ENCODE measurements at places on chromosomes 12 and 14.

DNA sequence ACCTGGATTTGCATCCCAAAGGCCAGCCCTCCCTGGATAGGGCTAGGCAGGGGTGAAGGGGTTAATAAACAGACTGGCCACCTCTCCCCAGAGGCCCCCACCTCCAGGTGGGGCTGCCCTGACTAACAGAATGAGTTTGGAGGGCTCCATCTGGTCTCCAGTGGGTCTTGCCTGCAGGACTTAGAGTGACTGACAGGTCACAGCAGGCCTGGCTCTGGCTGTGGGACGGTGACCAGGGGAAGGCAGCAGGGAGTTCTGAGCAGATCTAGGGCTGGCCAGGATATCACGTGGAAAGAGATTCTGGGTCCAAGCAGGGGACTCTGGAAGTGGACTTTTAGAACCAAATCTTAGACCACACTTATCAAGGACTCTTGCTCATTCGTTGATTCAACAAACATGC, 40.9 kb upstream of the LHX5 start:
- DNase-seq, result no peak

DNA sequence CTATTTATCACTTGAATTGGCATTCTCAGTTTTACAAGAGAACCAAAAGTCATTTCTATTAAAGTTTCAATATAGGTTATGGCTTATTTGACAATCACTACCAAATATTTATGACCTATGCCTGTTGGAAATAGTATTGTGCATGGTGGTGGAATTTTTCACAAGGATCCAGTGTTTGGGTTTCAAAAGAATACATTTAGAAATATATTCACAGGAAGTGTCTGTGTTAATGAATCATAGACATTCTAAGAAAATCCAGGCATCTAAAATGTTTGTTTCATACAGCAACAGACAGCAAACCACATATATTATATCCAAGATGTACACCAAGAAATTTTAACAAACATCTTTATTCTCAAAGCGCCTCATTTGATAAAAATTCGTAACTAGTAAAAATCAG, 92.7 kb downstream of the MED13L start:
- no peak for DNase-seq

DNA sequence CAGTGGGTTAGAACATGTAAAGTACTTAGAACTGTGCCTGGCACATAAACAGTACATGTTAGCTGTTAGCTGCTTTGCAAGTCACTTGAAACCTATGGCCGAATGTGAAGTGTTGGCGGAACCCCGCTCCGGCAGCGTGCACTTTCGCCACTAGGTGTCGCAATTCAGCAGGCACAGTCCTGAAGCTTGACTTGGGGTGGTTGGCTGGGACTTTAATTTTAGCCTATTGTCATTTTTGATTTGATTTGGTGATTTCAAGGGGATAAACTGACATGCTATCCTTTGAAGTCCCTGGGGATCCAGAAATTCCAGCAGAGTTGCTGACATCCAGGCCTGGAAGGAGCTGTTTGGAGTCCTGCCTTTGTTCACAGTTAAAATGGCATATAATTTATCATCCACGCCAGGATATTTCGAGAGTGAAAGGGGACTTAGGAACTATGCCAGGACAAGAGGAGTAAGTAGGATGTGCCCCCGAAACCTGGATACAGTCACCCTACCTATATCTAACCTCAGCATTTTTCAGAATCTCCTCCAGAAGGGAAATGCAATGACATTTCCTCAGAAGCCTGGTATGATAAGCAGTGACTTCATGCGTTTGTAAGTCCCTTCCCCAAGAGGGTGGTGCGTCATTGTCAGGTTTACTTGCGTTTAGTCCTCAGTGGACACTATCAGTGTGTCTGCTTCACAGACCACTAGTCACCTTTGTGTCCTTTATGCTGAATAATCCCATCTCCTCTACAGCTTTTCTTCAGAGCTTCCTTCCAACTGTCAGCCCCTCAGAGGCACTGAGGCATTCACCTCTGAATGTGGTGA, 3.5 kb upstream of the TSPAN9 start:
- DNase-seq, result peak; percentile 71

- no peak for DNase-seq
Observed at GRCh38 chr12:52819731-52820510, 6.0 kb upstream of the KRT4 start.

DNA sequence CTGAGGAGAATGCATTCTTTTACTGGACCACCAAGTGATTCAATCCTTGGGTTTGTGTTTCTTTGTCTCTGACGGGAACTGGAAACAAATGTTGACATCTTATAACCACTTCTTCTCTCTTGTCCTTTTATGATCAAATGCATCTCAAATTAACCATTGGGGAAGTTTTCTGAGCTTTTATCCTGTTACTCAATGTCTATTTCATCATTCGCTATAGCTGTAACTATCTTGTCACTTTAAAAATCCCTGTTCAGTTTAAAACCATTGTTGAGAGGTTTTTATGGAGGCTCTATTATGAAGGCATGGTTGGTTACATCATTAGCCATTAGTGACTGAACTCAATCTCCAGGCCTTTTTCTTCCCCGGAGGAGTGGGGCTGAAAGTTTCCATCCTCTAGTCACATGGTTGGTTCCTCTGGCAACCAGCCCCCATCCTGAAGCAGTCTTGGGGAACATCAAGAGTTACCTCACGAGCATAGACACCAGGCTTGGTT, 2.7 kb upstream of the CLEC6A start:
- no peak for DNase-seq

DNA sequence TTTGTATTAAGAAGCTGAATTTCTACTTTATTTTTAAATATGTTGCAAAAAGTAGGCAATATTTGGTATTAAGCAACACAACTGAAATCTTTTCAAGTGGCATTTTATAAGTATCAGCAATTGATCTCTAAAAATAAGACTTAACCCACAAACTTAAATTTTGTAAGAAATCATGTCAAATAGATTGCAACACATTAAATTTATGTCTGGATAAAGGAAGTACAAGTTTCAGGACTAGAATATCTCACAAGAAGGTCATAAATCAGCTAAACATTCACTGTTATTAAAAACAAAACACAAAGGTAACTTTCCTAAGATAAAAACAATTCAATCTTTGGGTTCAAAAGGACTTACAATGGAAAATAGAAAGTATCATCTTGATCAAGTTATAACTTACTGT, 32.8 kb downstream of the CPNE8 start:
- DNase-seq, result no peak

DNA sequence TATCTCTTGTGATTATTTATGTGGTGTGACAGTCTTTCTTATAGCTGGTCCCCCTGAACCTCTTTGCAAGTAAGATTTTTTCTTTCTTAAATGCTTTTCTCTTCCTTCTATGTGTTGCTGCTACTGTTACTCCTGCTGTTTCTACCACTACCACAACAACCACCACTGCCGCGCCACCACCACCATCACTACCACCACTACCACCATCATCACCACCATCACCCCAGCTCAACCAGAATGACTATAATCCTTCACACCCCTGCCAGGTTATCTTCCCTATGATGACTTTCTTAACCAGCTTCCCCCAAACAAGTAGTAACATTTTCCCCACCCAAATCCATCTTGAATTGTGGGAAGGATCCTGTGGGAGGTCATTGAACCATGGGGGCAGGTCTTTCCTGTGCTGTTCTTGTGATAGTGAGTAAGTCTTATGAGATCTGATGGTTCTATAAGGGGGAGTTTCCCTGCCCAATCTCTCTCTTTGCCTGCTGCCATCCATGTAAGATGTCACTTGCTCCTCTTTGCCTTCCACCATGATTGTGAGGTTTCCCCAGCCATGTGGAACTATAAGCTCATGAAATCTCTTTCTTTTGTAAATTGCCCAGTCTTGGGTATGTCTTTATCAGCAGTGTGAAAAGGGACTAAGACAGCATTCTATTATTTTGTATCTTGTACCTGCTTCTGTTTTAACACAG, 52.2 kb downstream of the CHST11 start:
- no peak for DNase-seq

DNA sequence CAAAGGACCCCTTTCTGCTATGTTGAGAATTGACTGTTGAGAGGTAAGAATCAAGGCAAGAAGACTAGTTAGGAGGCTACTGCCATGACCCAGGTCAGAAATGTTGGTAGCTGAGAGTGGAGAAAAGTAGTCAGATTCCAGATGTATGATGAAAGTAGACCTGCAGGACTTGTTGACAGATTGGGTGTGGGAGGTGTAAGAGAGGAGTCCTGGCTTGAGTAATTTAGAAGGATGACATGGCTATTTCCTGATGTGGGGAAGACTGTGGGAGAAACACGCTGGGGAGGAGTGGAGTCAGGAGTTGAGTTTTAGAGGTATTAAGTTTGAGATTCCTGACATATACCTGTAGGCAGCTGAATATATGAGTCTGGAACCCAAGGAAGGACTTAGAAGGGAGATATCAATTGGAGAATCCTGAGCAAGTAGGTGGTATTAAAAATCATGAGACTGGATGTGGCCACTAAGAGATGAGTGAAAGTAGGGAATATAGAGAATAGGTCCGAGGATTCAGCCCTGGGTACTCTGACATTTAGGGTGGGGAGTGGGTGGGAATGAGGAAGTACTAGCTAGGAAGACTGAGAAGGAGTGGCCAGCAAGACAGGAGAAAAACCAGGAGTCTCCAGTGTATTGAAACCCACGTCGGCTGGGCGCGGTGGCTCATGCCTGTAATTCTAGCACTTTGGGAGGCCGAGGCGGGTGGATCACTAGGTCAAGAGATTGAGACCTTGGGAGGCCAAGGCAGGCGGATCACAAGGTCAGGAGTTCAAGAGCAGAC, 12.6 kb upstream of the DDX47 start:
- no peak for DNase-seq

DNA sequence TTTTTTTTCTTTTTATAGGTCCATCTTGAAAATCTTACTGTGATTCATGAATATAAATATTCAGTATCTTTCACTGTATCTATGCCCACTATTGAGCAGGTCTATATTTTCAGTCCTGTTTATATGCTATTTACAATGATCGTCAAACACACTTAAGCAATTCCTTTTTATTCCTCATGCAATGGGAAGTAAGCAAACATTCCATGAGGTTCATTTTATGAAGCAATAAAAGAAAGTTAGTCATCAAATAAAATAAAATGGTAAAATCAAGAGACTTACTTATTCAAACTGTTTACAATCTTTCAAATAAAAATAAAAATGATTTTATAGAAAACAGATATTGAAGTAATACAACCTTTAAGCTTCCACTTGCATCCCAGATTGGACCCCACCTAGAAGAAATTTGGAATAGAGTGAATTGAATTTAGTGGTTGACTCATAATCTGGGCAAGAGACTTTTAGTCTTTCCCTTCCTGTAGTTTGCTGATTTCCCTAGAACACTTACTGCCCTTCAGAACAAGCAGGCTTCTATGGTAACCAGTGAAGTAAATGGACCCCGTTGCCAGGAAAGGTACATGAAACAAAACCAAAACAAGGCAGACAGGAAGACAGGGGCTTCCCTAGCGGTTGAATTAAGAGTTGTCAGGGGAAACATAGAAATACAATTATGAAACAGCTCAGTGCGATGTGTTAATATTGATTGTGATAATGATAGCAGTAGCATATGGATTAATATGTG, 241.0 kb upstream of the ATP2B1 start:
- peak; percentile 15 for DNase-seq

GRCh38 chr12:76588881-76589565, 29.5 kb upstream of the OSBPL8 start:
- DNase-seq, result no peak

DNA sequence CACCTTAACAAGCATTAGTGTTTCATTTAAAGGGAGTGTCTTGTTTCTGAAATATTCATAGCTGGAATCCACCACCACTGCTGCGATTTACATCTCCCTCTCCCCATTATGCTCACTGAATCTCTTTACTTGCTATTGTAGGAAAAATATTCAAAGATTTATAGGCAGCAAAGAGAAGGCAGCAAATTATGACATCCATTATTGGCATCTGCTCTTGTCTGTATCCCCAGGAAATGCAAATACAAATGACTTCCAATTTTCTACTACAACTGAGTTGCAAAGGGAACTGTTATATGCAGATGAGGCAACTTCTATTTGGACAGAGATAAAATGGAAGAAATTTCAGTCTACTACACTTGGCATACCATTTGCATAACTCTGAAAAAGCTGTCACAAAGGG, 88.4 kb upstream of the PRKD1 start:
- no peak for DNase-seq

DNA sequence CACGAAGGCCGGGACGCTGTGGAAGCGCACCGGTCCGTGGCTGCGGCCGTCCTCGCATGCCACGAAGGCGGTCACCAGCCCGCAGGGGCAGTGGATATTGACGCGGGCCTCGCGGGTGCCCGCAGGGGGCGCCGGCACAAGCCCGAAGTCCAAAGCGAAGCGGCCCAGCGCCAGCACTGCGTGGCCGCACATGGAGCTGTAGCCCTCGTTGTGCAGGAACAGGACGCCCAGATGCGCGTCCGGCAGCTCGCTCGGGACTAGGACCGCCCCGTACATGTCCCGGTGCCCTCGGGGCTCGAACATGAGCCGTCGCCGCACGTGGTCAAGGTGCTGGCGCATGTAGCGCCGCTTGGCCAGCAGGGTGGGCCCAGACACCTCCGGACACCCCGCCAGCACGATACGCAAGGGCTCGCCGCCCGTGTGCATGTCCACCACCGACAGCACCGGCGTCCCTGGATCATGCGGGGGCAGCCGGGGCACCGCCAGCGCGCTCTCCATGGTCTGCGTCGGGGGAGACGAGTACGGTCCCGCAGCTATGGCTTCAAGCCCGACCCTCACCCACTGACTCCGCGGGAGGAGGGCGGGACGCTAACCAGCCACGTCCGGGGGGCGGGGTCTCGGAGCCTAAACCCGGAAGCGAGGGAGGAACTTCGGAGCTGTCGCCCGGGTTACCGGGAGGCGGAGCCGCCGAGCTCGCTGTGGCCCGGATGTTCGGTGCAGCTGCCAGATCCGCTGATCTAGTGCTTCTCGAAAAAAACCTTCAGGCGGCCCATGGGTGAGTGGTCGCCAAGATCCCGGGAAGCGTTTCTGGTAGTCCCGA, at the start of the genes JKAMP and L3HYPDH:
Gene JKAMP (plus strand): TSS at position 699 of the 820 bp plus-strand sequence. CDS start 73 bp downstream, at position 772.
Gene L3HYPDH (minus strand): TSS at position 590 of the 820 bp plus-strand sequence. CDS start 92 bp downstream, at position 498.
- DNase-seq, result peak; percentile 96

DNA sequence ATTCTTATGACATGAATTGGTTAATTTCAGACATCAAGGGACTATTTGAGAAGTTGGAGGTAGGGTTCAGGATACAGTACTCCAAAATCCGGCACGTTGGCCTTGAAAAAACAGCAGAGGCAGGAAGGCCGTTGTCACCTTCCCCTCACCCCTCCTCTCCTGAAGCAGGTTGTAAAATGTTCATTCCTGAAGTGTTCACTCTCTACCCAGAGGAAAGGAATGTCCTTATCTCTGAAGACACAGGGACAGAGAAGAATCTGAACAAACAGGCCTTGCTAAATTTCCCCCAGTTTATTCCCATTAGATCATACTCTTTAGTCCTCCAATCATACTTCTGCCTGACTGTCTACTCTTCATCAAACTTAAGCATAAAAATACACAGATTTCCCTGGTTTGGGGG, 313.6 kb downstream of the ZFP36L1 start:
- DNase-seq, result no peak

GRCh38 chr14:36301159-36301558, 19.3 kb downstream of the MBIP start:
- no peak for DNase-seq

GRCh38 chr14:91911474-91912032, 35.9 kb downstream of the FBLN5 start:
- DNase-seq, result peak; percentile 26

GRCh38 chr12:47517122-47517521, 188.7 kb downstream of the RPAP3 start:
- DNase-seq, result no peak

Data from activated effector memory CD4-positive, alpha-beta T cell treated with Interleukin-2 at 50 U/mL for 16 hours (primary cell).